Glutamatergic neuron (in vitro differentiated cells): ENCODE measurements at places on chromosomes 13 and 19.
A peak's percentile ranks its signal among the peaks of the same experiment; 100 is the strongest.

GRCh38 chr13:82681535-82681934 is 1200.7 kb downstream of the SLITRK1 start:
- no peak for DNase-seq

- DNase-seq, result no peak
These were observed 568 bp downstream of the FUZ start for GRCh38 chr19:49812452-49812996.

- DNase-seq, result no peak
These were observed 30.5 kb downstream of the ZIC5 start for GRCh38 chr13:99941086-99941485.

- DNase-seq, result no peak
These were observed 83.4 kb downstream of the KCNRG start for GRCh38 chr13:50098693-50099092.

DNA sequence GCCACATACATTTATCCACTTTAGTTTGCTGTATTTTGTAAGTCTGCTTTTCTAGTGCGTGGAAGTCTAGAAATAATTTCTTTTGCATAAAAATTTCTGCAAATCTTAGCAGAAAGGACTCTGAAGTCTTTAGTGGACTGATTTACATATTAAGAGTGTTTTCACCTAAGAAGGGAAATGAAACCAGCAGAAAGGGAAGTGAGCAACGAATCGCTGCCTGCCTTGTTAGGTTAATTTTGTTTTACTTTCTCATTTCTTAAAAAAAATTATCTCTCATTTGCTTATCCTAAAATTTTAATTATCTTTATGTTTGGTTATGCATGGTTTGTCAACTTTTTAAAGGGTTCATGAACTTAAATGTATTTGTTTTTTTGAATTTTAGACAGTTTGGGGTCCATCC is 767 bp upstream of the GPR18 start:
- no peak for DNase-seq

DNA sequence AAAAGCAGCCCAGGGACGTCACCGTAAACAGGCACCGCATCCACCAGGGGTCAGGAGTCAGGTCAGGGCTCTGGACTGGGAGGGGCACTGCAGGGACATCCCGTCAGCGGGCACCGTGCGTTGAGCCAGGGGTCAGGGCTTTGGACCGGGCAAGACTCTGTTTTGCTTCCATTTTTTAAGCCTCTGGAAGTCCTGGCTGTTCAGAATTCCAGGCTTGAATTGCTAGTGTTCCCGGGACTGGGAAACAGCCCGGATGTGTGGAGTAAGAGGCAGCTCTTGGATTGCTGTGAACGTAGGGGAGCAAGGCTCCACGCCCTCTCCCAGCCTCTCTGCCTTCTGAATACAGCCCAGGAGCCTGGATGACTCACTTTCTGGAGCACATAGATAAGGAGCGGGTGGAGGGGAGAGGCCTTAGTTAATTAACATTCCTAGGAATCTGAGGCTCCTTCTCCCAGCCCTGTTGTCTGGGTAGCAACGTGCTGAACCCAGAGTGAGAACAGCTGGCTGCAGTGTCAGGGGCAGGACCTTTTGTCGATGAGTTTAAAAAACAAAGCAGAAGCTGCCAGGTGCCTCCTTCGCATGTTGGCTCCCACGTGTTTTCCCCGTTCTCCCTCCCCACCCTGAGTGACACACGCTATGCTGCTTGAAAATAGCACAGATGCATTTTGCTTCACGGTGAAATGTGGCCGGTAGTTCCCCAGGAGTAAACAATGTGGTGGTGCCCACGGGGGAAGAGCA is 21.9 kb downstream of the ATP11A start:
- DNase-seq, result peak; percentile 60

DNA sequence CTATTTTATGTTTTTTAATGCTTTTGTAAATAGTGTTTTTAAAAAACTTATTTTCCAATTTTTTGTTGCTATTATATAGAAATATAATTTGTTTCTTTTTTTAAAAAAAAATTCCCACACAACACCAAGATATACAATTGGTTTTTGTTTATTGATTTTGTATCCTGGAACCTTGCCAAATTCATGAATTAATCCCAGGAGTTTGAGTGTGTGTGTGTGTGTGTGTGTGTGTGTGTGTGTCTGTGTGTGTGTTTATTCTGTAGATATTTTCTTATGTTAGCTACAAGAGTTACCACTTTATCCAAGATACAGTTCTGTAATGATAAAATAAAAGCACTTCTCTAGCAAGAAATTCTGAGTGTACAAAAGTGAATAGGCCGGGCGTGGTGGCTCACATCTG is 7.6 kb downstream of the TPRX1 start:
- DNase-seq, result no peak

DNA sequence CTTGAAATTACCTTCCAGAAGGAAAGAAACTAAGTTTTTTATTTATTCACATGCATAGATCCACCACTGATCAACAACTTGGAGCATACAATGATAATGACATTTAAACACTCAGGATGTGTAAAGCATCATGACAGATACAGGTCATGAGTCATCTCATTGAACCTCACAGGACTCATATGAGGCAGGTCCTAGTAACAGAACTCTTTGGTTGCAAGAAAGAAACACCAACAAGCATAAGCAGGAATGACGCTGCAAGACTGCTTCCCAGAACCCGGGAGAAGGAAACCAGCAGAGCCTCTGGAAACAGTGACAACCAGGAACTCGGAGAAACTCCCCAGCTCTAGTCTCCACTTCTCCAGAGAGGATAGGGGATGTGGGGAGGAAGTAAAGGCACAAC is 60.8 kb upstream of the IPO5 start:
- DNase-seq, result no peak

GRCh38 chr19:17409990-17410389 is 4.6 kb upstream of the BST2 start:
- DNase-seq, result no peak

- no peak for DNase-seq
These were observed 1017.6 kb downstream of the PCDH9 start for GRCh38 chr13:66212511-66212910.
